Fibroblast of skin of abdomen (primary cell): ENCODE measurements at places on chromosomes 4 and X.
A peak's percentile ranks its signal among the peaks of the same experiment; 100 is the strongest.

- DNase-seq, result no peak
Measured at GRCh38 chrX:57070185-57070984, 51.0 kb downstream of the SPIN2B start.

- no peak for DNase-seq
Measured at GRCh38 chr4:183610613-183611012, 48.4 kb downstream of the RWDD4 start.

DNA sequence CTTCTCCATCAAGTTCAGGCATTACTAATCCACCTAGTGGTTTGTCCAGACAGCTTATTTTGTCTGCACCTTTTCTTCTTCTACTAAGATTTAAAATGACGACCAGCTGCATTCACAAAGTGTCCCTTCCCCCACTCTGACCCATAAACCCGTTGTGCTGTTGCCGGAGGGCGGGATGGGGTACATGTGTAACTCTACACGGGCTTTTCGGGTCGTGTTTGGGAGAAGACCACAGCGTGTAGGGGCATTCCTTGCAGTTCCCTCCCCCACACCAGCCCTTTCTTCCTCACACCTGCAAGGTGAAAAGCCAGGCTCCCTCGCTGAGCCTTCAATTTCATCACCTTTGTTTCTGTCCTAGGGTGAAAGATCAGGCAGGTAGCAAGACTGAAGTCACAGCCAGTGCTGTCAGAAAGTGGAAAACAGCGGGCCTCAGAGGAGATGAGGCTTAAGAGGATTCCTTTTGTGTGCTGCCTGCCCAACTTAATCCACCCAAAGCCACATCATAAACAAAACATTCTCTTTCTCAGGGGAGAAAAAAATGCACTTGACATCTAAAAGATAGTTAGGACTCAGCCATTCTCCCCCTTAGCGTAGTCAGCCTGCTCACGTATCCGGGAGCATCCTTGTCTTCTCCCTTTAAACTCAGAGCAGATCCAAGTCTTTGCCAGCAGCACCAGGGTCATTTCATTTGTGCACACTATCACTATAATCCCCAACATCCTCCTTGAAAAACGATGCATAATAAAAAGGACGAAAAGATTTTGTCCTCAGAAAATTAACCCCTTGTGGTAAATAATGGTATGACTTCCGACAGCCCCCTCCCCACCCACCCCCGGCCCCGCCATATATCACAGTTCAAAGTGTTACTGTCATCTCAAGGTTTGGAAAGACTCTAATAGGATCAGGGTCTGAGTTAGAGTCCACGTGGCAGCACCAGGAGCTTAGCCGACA lies 599.0 kb downstream of the RAB28 start:
- no peak for DNase-seq

- DNase-seq, result no peak
Measured at GRCh38 chrX:38672646-38673045, 111.3 kb downstream of the TSPAN7 start.

GRCh38 chr4:88573276-88573980 lies 18.9 kb upstream of the HERC3 start:
- no peak for DNase-seq

DNA sequence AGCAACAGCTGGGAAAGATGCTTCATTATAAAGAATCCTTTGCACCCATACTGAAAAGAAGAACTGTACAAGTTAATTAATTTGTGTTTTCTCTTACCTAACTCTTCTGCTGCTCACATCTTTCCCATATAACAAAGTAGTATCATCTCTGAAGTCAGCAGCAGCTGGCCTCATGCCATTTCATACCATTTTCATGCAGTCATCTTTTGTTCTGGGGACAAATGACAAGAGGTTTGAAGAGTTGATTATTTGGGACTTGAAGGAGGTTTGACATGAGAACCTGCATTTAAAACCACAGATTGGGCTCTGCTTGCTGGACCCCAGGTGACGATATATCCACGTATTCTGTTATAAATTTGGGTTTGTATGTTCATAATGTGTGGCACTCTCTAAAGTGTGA lies 430.3 kb downstream of the SPRY1 start:
- peak; percentile 60 for DNase-seq

GRCh38 chr4:159685340-159686092 lies 582.6 kb downstream of the RAPGEF2 start:
- no peak for DNase-seq

DNA sequence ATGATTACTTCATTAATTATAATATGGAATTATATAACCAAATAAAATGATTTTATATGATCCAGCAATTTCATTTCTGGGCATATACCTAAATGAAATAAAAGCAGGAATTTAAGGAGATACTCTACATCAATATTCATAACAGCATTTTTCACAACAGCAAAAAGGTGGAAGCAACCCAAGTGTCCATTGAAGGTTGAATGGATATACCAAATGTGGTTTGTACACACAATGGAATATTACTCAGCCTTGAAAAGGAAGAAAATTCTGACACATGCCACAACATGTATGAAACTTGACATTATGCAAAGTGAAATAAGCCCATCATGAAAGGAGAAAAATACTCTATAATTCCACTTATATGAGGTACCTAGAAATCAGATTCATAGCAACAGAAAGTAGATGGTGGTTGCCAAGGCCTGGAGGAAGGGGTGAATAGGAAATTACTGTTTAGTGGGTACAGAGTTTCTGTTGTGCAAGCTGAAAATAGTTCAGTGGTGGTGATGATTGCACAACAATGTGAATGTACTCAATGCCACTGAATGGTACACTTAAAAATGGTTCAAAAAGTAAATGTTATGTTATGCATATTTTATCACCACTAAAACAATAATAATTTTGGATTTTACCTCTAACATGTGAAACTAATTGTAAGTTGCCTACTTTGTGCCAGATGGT lies 471.5 kb downstream of the SPRY1 start:
- no peak for DNase-seq

DNA sequence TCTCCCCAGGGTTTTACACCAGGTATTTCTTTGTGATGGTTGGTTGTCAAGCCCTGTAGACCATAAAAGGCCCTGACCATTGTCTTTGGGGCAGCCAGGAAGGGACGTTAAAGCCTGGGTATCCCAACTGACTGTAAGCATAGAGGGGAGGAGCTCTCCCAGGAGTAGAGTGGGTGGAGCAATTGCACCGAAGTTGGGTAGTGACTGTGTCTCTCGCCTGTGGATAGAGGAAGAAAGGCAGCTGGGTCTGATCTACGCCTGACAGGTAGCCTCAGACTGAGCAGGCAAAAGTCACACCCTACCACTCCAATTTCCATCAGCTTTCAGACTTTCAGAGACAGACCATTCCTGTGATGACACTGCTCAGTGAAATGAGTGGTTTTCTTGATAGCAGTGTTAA lies 123.3 kb downstream of the KLHL8 start:
- no peak for DNase-seq

DNA sequence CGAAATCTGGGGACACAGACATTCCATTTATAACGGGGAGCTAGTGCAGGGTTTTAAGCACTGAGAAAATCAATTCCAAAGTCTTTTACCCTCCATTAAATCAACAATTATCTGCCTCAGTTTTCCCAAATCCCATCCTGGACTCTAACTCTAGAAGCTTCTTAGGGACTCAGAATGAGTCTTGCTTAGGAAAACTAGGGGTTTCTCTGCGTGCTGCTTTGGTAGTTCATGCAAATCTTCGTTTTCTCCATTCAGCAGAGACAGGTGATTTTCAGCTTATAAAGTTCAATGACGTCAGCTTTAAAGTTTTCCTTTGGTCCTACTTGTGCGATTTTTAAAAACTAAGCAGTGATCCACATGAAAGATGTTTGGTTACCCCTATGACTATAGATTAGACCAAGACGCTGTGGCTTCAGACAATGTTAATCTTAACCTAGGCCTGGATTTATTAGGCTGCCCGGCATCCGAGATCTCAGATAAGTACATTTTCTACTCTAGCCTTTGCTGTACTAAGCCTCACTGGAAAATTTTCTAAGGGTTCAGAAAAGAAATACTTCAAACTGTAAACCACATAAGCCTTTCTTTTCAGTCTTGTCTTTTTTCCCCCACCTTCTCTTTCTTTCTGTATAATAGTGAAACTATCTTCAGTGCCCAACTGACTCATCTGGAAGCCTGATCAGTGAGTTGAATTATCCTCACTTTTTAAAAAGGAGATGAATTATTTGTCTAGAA lies 121.4 kb upstream of the GATB start:
- DNase-seq, result no peak

DNA sequence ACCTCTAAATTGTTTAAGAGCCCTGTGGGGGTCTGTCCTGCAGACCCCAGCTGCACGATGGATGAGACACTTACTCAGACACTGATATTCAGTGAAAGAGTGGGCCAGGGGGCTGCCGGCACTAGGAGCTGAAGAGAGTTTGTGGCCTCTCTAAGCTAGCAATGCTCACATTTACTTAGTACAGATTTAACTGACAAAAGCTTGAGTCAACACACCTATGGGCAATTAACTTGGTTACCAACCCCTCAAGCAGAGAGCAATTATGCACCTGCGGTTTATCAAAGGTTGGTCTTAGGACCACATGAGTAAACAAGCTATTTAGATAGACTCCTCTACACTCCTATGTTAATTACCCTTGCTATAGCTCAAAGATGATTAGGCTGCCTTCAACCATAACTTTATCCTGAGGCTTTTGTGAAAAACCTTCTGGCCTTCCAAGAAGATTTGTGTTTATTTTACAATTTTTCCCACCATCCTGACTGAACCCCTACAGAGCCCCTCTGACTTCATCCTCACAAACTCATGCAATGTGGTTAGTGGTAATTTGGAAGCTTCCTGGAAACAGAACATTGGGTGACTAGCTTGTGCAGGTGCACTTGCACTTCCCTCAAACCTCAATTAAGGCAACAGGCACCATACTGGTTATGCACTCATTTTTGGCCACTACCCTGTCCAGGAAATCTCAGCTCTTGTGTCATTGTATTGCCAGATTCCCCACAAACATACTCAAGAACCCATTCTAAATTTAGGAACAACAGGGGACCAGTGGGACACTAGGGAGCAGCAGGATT lies 234.4 kb upstream of the ITM2A start:
- DNase-seq, result no peak

GRCh38 chr4:10577508-10578426 lies 106.8 kb downstream of the CLNK start:
- DNase-seq, result no peak

DNA sequence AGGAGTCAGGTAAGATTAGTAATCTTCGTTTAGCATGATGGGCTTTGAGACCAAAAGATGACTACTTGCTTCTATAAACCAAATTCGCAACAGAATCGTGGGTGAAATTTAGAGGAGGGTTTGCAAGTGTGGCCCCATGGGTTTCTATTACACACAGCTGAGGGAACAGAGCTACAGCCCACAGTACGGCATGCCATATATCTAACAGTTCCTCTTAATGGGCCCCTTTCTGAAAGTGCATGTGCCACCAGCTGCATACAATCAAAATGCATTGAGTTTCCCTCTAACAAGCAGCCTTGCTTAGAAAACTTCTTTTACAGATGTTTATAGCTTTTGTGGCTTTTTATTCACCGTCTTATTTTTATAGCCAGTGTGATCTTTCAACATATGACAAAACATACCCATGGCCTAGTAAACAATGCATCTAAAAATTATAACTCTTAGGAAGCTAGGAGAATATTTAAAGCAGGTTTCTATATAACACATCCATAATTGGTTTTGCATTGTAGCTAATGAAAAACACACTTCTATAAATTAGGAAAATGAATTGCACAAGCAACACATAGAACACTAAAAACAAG lies 202.1 kb downstream of the PRDM5 start:
- DNase-seq, result no peak

DNA sequence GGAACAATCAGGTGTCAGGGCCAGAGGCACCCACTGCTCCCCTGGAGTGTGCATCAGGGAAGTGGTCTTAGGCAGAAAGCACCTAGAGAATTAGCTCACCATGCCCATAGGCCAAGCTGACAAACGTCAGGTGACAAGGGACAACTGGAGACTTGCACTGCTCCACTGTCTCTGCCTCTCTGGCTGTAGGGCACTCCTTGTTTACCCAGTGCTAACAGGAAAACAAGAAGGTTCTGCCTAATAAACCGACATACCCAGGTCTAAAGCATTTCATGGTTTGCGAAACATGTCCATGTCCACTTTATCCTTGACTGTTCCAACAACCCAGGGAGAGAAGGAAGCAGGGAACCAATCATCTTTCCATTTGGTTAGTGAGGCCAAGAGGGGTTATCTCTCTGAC lies 92.5 kb upstream of the MAMLD1 start:
- no peak for DNase-seq

GRCh38 chrX:15908603-15909290 lies 54.1 kb upstream of the AP1S2 start:
- DNase-seq, result no peak

GRCh38 chr4:91958596-91958995 lies 345.2 kb upstream of the GRID2 start:
- DNase-seq, result peak; percentile 73

DNA sequence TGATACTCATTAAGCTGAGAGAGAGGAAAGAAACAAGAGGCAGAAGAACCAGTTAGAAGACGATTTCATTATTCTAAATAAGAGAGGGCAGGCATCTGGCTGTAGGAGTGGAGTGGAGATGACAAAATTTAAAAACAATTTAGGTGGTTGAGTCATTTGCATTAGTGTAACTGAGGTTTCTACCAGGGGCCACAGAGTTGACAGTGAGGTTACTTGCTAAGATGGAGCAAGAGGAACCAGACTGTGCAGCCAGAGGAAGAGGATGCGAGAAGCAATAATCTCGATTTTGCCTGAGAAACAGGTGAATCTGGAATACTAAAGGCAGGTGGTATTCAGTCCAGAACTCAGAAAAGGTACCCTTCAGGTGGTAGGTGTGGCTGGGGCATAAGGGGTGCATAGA lies 491.9 kb downstream of the MID1IP1 start:
- DNase-seq, result no peak

- DNase-seq, result no peak
Measured at GRCh38 chr4:160563552-160564282, 1460.8 kb downstream of the RAPGEF2 start.

DNA sequence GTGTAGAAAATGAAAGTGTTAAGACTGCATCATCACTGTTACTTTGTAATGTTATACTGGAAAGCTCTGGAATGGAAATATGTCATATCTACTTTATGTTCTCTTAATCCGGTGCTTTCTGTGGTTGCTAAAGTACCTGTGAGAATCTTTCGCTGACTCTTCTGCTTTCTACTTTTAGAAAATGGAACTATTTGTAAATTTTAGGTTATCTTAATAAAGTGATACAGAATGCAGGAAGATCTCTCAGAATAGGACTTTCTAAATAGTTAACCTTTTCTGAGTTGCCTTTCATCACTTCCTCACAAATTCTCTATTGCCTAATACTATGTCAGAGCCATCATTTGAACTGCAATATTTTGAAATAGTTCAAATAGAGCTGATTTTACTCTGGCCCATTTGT lies 69.3 kb downstream of the BMP2K start:
- DNase-seq, result no peak

DNA sequence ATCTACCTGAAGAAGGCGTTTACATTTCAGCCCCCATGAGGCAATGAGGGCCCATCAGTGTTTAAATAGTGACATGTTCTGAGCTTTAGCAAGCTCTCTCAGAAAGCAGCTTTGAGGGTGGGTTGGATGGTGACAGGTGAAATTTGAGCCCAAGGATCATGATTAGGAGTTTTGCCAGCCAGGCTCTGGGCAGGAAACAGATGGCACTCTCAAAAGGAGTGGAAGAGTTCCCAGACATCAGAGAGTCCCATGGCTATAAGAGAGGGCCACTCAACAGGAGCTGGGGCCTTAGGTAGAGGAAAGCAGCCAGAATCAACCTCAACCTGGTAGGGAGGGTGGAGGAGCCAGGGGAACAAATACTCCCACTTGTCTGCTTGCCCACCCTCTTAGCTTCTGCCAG lies 499.8 kb downstream of the MID1IP1 start:
- no peak for DNase-seq

GRCh38 chr4:139913398-139913990 lies 240.5 kb downstream of the MAML3 start:
- no peak for DNase-seq

GRCh38 chr4:33411182-33411581 lies 2691.0 kb downstream of the PCDH7 start:
- peak; percentile 28 for DNase-seq
